ENCODE measurements at places on chromosomes 2 and 18.

- no peak for DNase-seq
These were observed 111.9 kb upstream of the DTNA start for GRCh38 chr18:34598120-34598635.

- no peak for DNase-seq
These were observed 5.0 kb upstream of the FAM171B start for GRCh38 chr2:186688813-186689212.

DNA sequence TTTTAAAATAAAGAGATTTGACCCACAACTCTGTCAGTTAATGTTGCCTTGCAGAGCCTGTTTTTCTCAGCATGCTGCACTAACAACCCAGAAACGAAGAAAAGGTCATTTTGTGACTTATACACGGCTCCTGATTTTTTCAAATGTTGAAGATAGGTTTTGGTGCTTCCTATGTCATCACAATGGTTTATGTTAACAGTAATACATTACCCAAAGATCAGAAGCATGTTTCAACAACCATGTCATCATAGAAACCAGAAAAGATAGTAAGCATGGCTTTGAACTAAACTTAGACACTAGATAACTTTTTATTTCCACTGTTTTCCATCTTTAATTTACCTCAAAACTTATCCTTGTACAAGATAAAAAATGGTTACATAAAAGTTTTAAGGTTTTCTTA, 10.1 kb downstream of the BAZ2B start:
- DNase-seq, result no peak

GRCh38 chr2:225011585-225011984, 30.7 kb downstream of the DOCK10 start:
- no peak for DNase-seq

DNA sequence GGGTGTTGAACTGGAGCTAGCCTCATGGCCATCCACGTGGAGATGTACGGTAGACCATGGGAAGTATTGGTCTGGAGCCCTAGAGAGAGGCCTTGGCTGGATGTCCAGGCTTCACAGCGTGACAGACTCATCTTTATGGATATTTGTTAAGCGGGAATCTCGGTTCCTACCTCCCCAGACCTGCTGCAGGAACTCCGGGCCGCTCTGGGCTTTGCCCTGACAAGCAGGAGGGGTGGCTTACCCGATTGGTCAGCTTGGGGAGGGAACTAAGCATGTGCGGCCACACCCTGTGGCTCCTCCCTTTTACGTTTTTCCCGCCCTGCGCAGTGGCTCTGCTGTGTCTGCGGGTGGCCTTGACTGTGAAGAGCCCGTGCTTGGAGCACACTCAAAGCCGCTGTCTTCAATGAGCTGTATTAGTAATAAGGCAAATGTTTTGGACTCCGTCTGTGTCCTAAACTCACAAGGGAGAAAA, 52.3 kb downstream of the PAPOLG start:
- no peak for DNase-seq

DNA sequence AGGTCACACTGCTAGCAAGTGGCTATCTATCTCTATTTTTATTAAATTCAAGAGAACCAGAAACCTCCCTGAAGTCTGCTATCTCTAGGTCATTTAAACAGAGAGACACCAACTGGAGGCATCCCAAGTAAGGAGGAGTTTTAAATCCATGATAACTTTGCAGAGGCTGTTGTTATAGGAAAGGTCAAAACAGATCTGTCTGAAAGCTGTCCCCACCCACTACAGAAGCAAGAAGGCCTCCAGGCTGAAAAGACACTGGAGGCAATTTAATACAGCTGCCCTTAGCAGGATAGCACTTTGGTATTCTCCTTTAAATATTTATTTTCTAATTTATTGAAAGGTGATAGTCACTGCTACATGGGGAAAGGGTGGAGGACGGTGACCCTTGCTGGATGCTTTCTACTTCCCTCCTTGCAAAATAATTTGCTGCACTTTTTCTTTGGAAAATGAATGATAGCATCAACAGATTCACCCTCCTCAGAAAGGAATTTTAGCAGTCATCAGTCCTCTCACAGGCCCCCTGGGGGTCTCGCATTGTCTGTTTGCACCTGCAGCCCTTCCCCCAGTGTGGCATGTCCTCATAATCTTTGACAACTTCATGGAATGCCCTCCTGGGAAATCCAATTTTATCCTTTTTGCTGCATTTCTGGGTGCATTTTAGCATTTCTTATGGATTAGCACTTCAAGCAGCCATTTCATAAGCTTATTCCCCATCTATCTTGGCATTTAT, 429.5 kb upstream of the TNP1 start:
- no peak for DNase-seq

GRCh38 chr2:20107776-20108175, 56.3 kb upstream of the LAPTM4A start:
- DNase-seq, result no peak

- no peak for DNase-seq
These were observed 309.5 kb upstream of the HS6ST1 start for GRCh38 chr2:128628206-128628605.

- DNase-seq, result no peak
These were observed 27.7 kb downstream of the METTL8 start for GRCh38 chr2:171406044-171406443.
